ENCODE measurements at places on chromosomes 5 and 9.

GRCh38 chr5:91293131-91293530 lies 90.0 kb downstream of the ARRDC3 start:
- DNase-seq: no peak

DNA sequence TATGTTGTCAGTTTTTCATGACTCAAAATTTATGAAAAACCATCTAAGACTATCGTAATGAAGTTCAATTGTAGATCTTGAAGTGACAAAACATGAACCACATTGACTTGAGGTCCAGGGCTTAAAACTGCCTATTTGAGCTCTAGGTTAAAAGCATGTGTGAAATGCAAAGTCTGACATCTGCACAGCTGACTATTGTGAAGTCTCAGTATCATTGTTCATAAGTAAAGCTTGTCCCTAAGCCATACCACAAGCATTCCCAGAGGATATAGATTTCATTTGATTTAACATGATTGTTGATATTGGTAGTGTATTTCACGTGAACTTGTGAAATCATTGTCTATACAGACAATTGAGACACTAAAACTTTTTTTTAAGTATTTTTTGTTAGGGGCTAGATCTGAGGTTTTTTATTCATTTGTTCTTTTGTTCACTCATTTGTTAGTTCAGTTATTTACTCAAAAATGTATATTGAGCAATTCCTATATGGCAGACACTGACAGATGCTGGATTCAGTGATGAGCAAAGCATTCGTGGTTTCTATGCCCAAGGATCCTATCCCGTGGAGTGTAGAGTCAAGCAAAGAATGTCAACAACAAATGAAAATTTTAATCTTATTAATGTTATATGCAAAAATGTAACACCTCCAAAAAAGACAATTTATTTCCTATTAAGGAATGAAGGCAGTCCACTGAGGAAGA lies 485.2 kb downstream of the RAB3C start:
- no peak for DNase-seq

DNA sequence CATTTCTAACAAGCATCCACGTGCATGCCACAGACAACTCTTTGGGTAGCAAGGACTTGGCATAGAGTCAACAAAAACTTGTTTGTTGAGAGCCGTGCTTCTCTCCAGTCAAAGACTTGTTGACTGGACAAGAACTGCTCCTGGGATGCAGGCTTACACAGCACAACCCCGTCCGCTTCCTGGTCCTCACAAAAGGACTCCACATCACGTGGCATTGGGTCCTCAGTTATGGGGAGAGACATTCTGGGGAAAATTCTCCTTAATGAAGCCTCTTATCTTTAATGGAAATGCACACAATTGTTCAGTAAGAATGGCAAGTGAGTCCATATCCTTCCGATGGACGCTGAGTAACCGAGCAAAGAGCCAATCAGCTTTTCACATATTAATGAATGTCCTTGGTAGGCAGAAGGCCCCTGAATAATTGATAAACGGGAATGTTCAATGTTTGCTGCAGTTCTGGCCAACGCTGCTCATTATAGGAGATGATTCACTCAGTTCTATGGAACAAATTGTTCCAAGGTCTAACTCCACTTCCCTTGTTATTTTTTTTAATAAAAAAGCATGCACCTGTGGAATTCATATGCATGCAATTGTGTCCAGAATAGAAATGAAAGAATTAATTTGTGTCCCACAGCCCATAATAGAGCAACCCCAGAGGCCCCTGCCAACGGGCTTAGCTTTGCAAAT lies 97.0 kb upstream of the ZNF366 start:
- no peak for DNase-seq

GRCh38 chr9:34996905-34997279 lies 7.3 kb downstream of the DNAJB5 start:
- DNase-seq: no peak

GRCh38 chr9:114114364-114114763 lies 15.3 kb upstream of the KIF12 start:
- no peak for DNase-seq

GRCh38 chr9:91694081-91694870 lies 255.8 kb downstream of the ROR2 start:
- DNase-seq: no peak

DNA sequence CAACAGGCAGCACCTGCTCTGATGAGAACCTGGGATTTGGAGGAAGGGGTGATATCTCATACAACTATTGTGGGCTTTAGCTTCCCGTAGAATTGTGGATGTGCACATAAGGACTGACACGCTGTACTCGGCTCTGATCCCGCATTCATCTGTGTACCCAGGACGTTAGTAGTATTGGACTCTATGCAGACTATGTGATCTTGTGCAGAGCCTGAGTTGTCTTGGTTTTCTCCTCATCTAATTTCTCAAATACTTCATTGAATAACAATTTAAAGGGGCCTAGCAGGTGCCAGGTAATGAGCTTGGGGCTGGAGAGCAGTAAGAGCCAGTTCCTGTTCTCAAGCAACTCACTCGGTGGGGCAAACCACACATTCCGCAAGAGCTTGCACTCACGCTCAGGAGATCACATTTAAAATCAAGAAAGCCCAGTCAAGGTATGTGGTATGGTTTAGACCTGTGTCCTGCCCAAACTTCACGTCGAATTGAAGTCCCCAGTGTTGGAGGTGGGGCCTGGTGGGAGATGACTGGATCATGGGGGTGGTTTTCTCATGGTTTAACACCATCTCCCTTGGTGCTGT lies 14.8 kb downstream of the C5orf15 start:
- no peak for DNase-seq

DNA sequence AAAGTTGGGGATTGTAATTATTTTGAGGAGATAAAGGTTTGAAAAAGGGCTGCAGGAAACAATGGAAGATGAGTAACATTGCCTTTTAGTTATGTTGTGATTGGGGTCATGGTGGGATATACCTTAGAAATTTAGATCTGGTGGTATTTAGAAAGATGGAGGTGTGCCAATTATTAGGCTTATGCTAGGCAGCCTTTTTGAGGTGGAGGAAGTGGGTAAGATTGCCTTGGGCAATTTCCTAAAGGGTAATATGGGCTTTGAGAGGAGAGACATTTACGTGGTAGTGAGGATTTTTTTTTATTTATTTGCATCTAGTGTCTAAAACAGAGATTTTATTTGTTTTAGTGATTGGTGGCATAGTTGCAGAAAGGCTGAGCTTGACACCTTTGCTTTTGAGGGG lies 10.5 kb downstream of the HSPA4 start:
- no peak for DNase-seq

GRCh38 chr9:71664566-71664965 lies 103.7 kb downstream of the CEMIP2 start:
- DNase-seq: no peak

DNA sequence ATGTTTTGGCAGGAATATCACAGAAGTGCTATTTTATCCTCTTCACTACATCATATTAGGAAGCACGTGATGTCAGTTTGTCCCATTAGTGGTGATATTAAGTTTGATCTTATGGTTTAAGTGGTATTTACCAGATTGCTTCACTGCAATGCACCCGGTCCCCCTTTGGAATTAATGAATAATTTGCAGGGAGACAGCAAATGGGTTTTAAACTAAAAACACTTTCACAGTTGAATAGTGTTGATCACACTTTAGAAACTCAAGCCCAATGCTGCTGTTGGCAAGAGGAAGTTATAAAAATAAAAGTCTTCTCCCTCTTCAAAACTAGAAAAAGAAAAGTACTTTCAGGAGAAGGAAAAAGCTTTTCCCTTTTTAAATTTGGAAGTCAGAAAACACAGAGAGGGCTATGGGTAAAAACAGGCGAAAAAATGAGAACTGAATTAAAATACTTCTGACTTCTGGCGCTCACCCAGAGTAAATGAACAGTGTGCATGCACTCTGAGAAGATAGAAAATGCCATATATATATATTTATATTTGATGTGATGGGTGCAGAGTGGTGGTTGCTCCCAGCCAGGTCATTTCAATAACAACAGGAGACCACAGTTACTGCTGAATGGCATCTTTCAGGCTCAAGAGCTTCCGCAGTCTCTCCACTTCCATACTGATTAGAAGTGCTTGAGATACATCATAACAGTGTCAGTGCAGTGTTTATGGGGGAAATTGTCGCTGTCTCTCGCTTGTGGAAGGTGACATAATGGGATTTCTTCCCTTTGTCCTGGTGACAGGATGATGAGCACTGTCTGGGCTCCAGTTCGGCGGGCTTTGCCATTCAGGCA lies 278.0 kb downstream of the ZSWIM6 start:
- DNase-seq: no peak

- DNase-seq: peak; percentile 88
Measured at GRCh38 chr5:91212714-91213092, 170.4 kb downstream of the ARRDC3 start.

DNA sequence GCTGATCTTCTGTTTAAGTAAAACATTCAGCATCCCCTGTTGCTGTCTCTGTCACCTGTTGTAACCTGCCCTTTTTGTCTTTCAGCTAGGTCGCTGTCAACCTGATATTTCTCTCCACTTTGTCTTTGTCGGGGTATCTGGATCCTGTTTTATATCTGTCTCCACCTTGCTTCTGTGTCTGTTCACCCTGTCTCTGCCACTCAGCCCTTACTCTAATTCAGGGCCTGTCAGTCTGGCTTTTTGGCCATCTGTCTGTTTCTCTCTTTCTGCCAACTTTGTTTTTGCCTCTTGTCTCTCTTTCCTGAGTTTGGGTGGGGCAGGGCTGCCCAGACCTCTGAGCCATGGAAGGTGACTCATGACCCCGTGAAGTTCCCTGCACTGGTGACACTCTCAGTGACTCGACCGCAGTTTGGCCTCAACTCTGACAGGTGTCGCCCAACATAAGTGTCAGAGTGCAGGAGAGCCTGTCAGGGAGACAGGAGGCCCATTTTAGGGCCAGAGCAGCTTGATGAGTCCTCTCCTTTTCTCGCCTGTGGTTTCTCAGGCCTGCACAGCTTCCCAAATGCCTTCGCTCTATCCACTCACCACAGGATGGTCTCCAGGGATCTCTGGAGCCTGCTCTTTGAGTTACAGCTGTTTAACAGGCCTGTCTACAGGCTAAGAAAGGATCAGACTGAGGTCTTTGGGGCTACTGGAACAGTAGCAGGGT lies 868 bp downstream of the ZBTB43 start:
- no peak for DNase-seq

- DNase-seq: no peak
Measured at GRCh38 chr9:88387036-88387551, 1.1 kb upstream of the SPIN1 start.

GRCh38 chr9:95048225-95049087 lies 269.1 kb downstream of the FANCC start:
- DNase-seq: no peak

GRCh38 chr5:104635227-104635626 lies 1072.6 kb upstream of the NUDT12 start:
- DNase-seq: no peak

DNA sequence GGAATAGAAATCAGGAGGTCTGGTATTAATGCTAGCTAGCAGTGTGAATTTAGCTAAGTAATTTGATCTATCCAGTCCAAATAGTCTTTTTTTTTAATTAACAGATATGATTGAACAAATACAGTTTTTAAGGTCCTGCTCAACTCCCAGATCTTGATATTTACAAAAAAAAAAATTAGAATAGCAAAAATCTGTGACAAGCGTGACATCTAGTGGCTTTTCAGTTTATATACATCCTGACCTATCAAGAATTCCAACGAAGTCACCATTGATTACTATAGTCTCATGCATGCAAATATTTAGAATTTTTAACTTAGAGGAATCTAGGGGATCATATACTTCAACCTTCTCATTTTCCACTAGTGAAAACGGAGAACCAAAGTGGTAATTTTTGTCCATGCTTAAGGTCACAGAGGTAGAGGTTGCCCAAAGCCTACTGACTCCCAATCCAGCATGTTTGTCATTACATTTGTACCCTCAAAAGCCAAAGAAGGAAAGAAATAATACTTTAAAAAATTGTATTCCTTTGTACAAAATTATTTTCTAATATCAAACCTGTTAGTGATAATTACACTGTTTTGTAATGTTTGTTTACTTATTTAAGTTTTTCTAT lies 17.6 kb upstream of the TARS1 start:
- no peak for DNase-seq

DNA sequence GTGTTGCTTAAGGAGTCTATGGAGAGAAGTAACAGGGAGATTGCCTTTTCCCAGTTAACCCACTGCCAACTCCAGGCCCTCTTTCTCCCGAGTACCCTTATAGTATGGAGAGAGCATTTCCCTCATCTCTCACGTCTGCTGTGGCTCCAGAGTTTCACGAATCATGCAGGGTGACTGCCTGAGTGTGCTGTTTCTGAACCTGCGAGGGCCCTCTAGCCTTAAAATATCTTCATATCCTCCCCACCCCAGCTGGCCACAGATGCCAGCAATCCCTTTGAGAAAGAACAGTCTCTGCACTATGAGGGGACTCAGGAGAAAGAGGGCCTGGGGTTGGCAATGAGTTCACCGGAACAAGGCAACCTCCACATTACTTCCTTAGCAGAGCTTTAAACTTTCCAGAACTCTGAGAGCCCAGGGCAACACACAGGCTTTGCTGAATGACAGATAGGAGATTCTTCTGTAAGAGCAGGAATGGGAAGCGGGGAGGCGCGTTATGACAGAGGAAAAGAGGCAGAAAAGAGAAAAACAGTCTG lies 81.6 kb upstream of the ANKH start:
- DNase-seq: no peak

DNA sequence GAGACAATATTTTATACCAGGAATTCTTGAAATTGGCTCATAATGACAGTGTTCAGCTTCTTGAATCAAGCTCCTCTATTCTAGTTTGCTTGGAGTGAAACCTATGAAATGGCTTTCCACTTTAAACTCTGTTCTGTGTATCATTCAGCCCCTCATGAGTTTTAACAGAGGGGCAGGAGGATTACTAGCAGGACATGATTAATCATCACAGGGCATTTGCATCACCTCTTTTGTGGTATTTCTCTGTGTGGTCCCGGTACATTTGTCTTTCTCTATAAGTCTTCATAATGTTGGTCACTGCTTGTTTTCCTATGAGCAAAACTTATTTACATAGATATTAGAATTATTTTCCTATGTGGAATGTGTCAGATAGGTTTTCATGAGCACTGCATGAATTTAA lies 21.2 kb downstream of the CAST start:
- no peak for DNase-seq

GRCh38 chr9:120829650-120830049 lies 13.1 kb downstream of the PSMD5 start:
- no peak for DNase-seq

- DNase-seq: no peak
Measured at GRCh38 chr5:67377631-67378030, 181.0 kb upstream of the CD180 start.

DNA sequence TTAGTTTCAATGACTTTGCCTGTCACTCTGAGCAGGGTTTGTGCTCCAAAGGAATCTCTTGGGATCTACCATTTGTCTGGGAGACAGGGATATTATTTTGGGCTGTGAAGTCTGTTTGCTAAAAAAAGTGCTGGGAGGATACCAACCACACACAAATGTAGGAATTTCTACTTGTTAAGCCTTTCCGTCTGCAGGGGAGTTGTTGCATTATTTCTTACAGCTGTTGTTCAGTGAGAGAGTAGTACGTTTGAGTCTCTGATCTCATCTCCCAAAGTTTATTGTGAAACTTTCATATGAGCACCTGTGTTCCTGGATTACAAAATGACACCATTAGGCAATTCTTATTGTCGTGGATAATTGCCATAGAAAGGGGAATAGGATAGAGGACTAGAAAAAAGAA lies 78.3 kb upstream of the SEMA6A start:
- DNase-seq: no peak
